Astrocyte of the spinal cord (primary cell): ENCODE measurements at places on chromosomes 5 and 9.

- DNase-seq = peak; percentile 18
Observed at GRCh38 chr9:98892288-98892687, 51.4 kb upstream of the COL15A1 start.

GRCh38 chr9:25658571-25658970, 19.7 kb downstream of the TUSC1 start:
- no peak for DNase-seq

DNA sequence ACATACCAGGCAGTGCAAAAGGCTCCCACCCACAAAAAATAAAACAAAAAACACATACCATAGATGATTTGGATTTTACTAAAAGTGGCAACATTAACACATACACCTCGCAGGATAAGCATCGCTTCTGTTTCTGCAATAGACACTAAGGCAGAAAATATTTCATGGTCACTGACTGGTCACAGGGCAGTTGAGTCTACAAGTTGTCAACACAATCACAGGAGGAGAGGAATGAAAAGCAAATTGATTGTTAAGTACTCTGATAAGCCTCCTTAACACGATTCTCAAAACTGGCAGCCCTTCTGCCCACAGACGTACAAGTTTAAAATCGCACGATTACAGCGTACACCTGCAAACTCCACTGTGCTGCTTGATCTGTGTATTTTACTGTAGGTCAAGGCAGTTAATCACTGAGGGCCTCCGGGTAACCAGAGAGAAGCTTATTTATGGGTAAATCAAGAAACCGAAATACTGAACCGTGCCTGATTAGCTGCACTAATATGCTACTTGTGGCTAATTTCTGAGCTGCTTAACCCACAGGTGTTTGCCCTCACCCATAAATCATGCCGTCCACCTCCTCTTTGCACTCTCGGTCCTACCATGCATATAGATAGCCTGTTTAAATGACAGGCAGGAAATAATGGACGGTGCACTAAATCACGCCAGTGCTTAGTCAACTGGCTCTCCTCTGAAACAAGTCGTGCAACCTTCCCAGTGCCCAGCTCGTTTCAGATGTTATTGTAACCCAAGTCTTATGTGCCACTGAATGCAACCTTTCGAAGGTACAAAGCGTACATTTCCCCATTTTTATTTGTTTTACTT, 659.4 kb upstream of the ADAMTS16 start:
- no peak for DNase-seq

DNA sequence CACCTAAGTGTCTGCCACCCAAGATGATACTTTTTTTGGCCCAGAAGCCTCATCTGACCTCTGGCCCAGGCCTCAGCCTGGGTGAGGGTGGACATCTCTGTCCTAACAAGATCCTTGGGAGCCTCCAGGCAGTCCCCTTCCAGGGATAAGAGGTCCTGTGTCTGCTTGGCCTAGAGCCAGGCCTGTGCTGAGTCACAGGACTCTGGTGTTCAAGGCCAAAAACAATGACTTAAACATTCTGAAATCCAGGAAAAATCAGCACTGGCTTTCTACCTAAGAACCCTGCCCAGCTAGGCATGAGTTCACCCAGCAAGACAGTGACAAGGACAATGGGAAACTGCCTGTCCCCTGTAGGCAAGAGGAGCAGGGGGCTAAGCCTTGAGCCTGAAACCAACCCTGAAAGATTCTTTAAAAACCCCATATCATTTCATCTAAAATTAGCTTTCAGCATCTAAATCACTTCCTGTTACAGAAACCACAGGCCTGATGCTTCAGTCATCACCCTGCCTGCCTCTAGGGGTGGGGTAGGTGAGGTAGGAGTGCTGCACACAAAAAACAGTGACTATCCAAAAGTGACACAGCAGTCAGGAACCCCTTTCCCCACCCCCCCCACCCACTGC, 29.9 kb downstream of the CSF2 start:
- DNase-seq = peak; percentile 94

GRCh38 chr9:38707885-38708637, 11.9 kb downstream of the FAM240B start:
- no peak for DNase-seq

DNA sequence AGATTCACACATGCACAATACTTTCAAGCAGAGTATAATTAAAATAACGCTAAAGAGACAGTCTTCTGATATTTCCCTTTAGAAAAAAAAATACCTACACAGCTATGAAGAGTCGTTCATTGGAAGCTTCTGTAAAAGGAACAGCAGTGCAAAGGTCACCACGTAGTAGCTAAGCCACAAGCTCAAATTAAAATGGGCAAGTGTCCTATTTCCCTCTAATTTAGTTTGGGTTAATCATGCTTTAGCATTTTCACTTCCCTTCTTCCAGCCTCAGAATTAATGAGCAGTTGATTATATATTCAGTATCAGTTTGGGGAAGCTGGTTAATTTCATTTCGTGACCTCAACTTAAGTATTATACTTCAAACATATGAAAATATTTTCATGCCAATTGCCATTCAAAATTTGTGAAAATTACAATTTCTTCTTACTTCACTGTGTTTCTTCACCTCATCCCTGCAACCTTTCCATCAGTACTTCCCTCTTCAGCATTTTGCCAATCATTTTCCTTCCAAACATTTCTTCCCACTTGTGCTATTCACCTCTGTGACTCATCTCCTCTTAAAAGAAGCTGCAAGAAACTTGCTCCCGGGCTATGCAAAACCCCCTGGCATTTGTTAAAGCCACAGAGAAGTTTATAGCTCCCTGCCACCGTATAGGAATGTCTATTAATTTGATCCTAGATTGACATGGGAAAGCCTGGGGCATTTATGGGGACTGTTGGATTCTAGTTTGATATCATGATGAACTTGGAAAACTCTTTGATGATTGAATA, 83.0 kb downstream of the DMRTA1 start:
- DNase-seq = peak; percentile 10

DNA sequence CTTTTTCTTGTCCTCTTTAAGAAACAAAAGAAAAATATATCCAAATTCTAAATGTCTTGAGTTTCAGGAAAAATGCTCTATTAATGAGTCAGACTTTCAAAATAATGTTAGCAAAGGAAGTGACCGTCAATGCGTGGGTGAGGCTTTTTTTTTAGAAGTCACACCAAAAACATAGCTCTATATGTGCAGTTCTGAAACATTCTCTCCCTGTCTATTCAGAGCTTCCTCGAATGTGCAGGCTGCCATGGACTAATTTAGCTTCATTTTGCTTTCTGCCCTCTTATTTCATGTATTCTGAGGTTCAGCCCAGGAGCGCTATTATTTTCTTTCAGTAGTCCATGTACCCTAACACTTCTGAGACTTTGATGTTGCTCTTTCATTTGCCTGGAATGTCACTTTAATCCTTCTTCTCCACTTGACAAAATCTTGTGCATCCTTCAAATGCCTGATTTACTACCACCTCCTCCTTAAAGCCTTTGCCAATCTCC, 72.5 kb upstream of the RASA1 start:
- peak; percentile 76 for DNase-seq

GRCh38 chr5:175521313-175521833, 43.0 kb downstream of the SFXN1 start:
- DNase-seq = no peak

DNA sequence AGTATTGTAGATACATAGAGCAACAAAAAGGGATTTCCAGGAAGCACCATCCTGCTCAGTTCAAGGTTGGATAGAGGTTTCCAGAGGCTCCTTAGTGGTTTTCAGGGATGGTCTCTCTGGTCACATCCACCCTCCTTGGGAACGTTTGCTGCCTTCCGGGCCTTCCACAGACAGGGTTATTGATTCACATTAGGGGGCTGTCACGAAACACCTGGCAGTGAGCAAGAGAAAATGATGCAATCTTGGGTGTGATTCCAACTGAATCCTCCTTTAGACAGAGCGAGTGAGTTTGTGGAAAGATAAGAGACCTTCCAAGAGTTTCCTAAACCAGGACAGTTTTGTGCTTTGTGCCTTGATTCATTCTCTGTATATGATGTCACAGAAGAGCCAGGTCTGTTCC, 43.8 kb upstream of the CTSL start:
- no peak for DNase-seq

GRCh38 chr5:114346181-114346580, 15.7 kb upstream of the KCNN2 start:
- DNase-seq = no peak
